ENCODE measurements at places on chromosomes 11 and 22. TPM values are rescaled to one million over a fixed set of nuclear protein-coding genes. Genes with fewer than 3 reads are reported as not detected.

The OR5A2 gene
- total RNA-seq, result under 0.01 TPM

The TREH gene
- not detected for total RNA-seq

The CDC42EP1 gene
- 30.3 TPM for total RNA-seq

The OR51B2 gene
- not detected for total RNA-seq

The CHRDL2 gene
- total RNA-seq, result not detected

The UCP2 gene
- total RNA-seq, result not detected

The NOX4 gene
- 2.5 TPM for total RNA-seq

The BID gene
- 5.7 TPM for total RNA-seq

The PRDM10 gene
- 8.0 TPM for total RNA-seq

The OR10A2 gene
- total RNA-seq, result not detected

The HOATZ gene
- total RNA-seq, result not detected

The SLC17A6 gene
- total RNA-seq, result not detected

The PATE4 gene
- not detected for total RNA-seq

Measured in fibroblast of the aortic adventitia (primary cell).